ENCODE measurements at places on chromosomes 3 and 15.

DNA sequence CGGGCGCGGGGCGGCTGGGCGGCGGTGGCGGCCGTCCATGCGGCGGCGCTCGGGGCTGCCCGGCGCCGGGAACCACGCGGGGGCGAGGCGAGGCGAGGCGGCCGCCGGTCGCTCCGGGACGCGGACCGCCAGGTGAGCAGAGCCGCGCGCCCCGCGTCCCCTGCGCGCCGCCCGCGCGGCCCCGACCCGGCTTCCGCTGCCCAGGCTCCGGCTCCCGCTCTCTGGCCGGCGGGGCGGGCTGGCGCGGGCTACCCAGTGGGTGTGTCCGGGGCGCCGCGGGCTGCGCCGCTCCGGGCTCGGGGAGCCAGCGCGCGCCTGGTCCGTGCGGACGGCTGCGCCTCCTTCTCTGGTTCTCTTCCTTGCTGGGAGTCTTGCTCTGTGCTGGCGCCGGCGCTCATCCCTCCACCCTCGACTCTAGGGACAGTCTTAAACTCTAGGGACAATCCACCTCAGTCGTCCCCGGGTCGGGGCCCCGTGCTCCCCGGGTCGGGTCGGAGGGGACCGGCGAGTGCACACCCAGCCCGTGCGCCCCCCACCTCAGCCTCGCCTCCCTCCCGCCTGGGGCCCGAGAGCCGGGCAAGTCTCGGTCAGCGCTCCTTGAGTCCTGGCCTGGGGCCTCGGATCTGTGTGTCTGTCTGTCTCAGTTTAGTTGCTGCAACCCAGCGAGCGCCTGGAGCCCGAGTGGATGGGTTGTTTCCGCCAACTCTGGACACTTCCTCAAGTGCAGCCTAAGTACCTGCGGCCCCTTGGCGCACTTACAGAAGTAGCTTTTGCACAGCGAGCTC is 488 bp downstream of the THSD4 start:
- DNase-seq = peak; percentile 76

DNA sequence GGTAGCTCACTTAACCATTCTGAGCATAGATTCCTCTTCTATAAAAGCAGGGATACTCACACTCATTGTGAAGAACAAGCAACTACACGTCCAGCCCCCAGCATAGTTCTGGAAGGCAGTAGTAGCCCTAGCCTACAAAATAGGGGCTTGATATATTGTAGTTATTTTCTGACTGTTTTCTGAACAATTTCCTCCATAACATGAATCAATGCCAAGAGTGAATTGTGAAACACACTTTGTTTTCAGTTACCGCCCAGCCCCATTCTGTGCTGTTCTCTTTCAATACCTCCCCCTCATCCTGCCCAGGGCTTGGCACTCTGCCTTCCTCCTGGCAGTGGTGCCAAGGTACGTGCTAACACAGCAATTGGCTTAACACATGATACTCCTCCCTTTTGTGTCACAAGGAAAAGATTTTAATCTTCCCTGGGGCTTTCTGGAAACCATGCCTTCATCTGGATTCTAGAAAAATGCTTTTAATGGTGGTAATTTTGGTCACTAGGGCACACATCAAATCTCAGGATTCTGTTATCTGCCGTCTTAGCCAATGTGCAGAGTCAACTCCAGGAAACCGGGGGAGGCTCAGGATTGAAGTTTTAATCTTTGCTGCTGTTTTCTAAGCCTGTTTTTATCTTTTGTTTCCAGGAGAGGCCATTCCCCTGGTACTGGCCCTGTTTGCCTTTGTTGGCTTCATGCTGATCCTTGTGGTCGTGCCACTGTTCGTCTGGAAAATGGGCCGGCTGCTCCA is 37.2 kb downstream of the IL20RB start:
- no peak for DNase-seq

DNA sequence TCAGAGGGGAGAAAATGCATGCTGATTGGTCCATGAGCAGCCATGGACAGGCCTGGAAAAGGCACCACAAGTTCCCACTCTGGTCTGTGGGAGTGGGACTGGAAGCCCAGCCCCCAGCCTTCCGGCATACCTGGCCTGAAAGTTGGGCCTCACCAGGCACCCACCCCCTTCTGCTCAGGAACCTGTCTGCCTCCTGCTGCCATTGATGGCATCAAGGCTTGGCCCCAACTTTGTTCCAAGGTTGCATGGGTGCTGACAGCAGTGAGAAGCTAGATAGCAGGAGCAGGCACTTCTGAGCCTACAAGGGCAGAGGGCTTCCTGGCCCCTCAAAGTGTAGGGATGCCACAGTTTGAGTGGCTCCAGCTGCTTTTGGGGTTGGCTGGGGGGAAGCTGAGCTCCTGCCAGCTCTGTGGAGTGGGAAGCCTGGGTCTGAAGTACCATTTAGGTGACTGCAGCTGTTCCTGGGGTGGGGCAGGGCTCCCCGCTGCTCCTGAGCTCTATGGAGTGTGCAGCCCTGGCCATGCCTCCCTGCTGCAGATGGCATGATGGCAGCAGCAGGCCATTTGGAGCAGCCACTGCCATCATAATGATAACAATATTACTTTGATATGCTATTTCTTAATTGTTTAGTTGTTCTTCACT is 1054.1 kb upstream of the GBE1 start:
- no peak for DNase-seq

- DNase-seq = no peak
Observed at GRCh38 chr3:187565701-187566100, 104.5 kb downstream of the SST start.
